ENCODE measurements at places on chromosomes 7 and 10.

- no peak for DNase-seq
Measured at GRCh38 chr7:5614600-5614999, 166.9 kb downstream of the RNF216 start.

- no peak for DNase-seq
Measured at GRCh38 chr10:116477986-116478664, 50.5 kb downstream of the PNLIPRP3 start.

DNA sequence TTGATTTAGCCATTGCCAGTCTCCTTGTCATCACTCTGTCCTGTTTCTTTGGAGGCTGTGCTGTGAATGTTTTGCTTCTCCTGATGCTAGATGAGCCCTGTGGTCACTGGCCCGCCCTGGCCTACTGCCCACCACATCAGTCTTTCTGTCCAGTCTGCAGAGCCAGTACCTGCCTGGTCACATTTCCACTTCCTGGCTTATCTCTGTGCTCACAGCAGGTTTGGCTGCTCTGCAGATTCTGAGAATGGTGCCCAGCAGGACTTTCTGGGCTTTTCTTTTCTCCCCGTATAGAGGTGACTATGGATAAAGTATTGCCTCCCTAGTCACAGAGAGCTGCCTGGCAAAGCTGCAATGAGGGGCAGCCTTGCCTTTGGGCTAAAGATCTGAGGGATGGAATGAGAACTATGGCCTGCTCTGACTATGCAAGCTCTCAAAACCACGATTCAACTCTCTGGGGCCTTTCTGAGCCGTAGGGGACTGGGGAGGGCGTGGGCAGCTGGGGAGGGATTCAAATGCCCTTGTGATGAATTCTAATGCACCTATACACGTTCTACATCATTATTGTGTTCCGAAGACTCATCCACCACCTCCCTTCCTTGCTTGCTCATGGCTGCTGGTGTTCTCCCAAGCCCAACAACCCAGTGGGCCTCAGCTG, 410.4 kb upstream of the NPVF start:
- DNase-seq, result no peak

- no peak for DNase-seq
Measured at GRCh38 chr10:17563452-17563851, 53.7 kb downstream of the HACD1 start.

DNA sequence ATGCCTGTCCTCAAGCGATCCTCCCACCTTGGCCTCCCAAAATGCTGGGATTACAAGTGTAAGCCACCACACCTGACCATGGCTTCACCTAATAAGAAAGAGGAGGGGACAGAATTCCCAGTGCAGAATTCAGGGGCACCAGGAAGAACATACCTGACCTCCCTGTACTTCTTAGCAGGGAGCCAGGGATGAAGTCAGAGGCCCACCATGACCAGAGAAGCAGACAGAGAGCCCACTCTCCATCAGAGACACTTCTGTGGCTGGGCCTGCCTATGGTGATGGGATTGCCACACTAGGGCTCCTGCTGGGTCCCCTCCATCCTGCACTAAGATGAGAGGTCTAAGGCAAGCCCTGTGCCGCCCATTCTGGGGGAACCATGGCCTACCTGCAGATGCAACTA, 157.4 kb upstream of the LYZL2 start:
- DNase-seq, result no peak

DNA sequence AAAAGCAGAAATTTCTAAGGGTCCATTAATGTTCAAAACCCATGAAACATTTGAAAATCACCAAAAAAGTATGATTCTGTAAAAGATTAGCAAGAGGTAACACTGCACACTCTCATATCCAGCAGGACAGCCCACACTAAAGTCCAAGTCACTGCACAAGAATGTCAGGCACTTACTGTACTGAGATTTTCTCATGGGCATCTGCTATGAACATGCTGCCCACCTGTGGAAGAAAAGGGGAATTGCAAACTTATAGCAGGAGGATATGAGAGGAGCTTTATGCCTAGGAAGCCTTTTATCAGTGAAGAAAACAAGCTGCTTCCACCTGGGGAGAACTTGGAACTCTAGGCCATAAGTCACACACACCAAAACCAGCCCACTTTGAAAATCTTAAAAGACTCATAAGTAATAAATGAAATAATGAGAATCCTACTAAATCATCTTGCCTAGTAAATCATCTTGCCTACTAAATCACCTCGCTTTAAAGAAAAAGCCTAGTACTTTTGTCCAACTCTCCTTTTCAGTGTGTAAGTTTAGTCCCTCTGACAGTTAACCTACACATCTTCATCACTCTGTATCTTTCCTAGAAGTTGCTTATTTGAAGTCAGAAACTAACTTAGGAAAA, 46.1 kb downstream of the ARMH3 start:
- DNase-seq, result peak; percentile 50

- no peak for DNase-seq
Measured at GRCh38 chr10:60434418-60435046, 44.9 kb upstream of the ANK3 start.

GRCh38 chr7:25303281-25304181, 75.2 kb upstream of the NPVF start:
- no peak for DNase-seq

DNA sequence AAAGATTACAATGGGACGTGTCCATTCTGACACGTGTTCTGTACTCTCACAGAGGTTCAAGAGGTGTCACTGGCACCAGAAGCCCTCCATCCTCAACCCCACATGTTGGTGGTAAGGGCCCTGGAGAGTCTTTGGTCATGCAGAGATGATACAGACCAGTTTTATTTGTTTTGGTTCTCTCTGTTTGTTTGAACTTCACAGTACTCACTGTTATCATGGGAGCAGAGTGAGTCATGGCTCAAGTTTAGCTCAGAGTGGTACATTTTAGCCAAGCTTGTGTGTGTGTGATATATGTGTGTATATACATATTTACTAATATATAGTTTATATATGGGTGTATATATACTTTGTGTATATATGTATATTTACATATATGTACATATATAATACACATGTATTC, 935.6 kb downstream of the GRID1 start:
- DNase-seq, result no peak

DNA sequence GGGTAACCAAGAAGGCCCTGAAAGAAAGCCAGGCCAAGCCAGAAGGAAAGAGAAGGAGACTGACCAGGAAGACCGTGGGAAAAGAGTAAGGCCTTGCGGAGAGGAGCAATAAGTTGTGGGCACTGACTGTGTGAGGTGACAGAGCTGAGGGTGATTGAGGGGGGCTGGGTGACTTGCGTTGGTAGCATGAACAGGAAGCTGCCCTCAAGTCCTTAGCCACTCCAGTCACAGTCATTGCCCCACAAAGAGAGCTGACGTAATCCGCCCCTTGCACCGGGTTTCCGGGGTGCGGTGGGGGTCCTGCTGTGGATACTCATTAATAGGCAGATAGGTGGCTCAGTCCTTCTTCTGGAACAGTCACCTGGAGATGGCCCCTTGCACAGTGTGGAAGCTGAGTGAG, 16.1 kb upstream of the DMBT1 start:
- no peak for DNase-seq

DNA sequence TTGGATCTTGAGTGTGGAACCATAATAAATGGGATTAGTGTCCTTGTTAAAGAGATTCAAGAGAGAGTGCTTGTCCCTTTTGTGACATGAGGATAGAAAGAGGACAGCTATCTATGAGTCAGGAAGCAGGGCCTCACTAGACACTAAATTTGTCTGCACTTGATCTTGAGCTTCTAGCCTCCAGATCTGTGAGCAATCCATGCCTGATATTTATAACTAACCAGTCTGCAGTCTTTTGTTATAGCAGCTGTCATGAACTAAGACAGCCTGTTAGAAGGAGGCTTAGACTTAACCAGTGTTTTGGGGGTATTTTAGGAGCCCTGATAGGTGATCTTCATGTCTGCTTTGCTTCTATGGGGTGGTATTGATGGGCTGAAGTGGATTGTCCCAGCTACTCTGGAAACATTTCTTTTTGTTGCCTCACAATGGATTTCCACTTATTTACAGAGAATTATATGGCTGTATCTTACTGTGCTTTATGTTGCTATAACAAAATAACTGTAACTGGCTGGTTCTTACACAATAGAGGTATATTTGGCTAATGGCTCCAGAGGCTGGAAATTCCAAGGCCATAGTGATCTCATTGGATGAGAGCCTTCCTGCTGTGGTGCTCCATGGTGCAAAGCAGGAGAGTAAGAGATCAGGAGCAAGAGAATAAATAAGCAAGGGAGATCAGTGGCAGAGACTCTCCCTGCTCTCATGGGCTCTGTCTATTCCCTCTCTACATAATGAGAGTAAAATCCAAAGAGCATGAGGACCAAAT, 23.4 kb upstream of the AKR1C3 start:
- no peak for DNase-seq

DNA sequence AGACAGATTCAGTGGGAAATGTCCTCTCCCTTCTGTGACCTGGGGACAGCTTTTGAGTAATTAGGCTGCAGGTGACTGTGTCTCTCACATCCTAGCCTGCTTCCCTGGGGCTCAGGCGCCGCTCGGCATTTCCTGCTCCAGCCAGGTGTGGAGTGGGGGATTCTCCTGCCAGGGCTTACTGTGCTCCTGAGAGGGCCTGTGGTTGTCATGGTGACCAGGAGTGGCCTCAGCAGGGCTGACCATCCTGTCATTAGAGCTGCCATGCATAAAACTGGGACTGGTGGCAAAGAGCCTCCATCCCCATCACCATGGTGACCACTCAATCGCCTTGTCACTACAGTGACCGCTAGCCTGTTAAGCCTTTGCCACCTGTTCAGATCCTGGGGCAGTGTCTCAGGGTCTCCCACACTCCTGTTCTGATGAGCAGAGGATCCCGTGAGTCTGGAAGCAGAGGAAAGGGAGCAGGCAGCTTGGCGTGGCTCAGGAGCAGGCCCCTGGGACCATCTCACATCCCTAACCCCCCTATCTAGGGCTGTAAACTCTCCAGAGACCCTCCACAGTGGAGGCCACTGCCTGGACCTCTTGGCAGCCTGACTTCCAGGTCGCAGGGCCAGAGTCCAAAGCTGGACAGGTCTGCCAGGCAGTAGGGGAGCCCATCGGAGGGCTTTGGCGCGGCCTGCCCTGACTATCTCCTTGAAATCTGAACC, at the start of gene GCK:
TSS of gene GCK (minus strand) at position 154 of the 707 bp plus-strand sequence. CDS start 486 bp downstream, outside the sequence.
- DNase-seq, result no peak

GRCh38 chr7:25863005-25863728, 288.8 kb upstream of the NFE2L3 start:
- DNase-seq, result no peak

DNA sequence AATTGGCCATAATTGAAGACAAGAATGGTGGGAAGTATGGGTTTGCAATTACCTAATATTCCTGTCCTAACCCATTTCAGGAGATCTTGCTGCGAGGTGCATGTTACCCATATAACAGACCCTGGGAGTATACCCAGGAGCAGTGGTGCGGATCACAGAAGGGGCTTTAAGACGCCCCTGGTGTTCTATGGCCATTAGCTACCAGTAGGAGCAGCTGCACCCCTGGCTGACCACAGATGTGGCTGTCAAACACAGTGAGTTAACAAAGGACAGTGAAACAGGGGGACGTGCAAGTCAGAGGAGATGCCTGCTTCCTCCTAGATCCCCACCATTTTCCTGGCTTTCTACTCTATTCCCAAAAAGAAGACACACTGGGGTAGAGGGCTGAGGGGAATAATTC, 25.2 kb downstream of the AOC1 start:
- DNase-seq, result no peak

- DNase-seq, result no peak
Measured at GRCh38 chr10:4448030-4448429, 378.0 kb upstream of the AKR1E2 start.

DNA sequence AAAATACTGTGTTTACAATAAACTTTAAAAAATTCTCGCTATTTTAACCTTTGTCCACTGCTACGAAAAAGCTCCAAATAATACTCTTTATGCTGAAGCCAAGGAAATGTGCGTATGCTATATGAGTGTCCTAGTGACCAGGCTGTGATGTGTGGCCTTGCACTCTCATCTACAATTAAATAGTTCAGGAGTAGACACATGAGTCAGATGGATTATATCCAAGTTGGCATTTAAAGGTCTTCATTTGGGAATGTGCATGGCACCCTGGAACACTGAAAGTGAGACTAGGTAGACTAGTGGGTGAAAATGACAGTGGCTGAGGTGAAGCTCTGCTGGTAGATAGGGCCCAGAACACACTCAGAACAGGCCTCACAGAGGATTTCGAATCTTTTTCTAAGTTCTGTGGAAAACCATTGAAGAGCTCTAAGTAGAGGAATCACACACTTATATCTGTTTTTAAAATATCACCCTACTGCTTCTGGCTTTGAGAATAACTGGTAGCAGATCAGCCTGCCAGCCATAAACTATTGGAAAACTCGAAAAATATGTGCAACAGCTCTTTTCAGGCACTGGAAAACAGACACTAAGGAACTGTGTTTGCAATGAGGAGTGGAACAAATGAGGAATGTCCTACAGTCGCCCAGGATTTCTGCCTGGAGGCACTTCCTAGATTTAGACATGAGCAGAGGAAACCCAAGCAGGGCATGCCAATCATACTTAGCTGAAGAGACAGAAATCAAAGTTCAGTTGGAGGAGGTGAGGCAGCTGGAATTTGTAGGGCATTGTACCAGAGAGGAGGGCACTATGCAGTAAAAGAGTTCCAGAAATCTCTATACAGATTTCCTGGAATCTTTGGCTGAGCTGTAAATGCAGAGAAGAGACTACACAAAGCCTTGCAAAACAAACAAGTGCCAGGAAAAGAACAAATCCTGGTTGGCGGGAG, 603.8 kb upstream of the LRRTM3 start:
- no peak for DNase-seq

DNA sequence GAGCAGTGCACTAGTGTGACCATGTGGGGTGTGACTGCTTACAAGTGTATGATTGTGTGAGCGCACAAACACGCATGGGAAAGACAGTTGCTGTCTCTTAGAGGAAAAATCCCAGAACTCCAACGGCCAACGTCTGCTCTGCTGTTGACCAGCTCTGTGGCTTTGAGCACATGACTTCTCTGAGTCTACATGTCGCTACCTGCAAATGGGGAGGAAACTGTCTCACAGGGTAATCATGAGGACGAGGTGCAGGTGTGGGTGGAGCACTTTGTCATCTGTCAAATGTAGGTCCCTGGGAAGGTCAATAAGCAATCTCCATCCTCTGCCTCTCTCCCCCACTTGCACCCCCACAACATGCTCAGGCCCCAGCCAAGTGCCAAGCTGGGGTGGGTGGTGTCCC, 31.2 kb upstream of the TLX1 start:
- no peak for DNase-seq

GRCh38 chr7:20521243-20521642, 94.2 kb upstream of the ABCB5 start:
- no peak for DNase-seq

DNA sequence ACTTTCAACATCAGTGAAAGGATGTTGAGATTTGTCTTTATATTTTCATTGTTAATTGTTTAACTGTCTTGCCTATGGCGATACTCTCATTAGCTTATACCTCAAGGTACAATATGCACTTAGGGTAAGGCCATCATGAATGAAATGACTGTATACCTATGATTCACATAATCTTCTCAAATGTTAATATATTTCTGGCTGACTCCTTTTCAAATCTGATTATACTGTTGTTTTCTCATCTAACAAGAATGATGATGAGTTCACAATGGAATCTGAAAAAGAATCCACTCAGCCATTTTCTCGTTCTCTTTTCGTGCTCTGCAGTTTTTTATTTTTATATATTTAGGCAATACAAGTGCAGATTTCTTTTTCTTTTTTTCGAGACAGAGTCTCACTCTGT, 159.1 kb downstream of the ARHGAP12 start:
- no peak for DNase-seq

Measured in HS-27A (cell line).